Activated CD8-positive, alpha-beta memory T cell treated with anti-CD3 and anti-CD28 coated beads for 4 hours (primary cell): ENCODE measurements at places on chromosomes 5 and 9.

DNA sequence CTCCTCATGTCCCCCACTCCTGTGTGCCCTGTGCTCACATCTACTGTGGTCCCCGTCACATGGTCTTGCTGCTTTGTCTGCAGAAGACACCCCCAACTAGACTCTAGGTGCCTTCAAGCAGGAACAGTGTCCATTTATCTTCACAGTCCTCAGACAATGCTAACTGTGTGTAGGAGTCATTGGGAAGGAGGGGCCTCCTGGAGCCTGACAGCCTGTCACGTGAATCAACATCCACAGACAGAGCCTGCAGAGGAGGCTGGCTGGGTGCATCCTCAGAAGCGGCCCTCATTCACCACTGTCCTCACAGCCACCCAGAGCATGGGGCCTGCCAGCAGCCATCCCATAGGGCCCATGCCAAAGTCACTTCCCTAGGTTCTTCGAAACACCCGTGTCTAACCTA is 98.7 kb downstream of the MED10 start:
- no peak for DNase-seq

DNA sequence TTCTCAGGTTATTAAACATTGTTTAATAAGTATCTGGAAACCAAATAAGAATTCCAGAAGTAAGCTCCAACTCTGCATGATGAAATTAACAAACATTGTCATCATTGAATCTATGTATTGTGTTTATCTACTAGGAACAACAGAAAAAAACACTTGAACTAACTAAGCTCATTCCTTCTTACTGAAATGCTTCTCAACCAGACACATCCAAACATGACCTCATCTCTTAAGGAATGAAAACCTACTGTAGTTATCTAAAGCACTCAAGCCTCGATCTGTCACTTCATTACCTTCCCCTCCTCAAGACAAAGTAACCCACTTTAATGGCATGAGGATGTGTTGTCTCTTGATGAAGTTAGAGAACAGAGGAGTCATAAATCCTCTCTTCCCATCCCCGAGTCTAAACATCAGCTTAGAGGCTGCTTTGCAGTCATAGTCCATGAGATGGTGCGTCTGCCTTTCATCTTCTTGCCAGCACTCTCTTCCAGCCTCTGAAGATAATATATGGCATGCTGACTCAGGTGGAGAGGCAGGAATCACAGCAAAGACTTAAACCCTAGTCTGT is 86.5 kb downstream of the CEMIP2 start:
- DNase-seq, result no peak

- no peak for DNase-seq
These were observed 7.0 kb downstream of the TRMT10B start for GRCh38 chr9:37760416-37761161.

GRCh38 chr9:13002740-13003139 is 227.9 kb downstream of the LURAP1L start:
- no peak for DNase-seq

DNA sequence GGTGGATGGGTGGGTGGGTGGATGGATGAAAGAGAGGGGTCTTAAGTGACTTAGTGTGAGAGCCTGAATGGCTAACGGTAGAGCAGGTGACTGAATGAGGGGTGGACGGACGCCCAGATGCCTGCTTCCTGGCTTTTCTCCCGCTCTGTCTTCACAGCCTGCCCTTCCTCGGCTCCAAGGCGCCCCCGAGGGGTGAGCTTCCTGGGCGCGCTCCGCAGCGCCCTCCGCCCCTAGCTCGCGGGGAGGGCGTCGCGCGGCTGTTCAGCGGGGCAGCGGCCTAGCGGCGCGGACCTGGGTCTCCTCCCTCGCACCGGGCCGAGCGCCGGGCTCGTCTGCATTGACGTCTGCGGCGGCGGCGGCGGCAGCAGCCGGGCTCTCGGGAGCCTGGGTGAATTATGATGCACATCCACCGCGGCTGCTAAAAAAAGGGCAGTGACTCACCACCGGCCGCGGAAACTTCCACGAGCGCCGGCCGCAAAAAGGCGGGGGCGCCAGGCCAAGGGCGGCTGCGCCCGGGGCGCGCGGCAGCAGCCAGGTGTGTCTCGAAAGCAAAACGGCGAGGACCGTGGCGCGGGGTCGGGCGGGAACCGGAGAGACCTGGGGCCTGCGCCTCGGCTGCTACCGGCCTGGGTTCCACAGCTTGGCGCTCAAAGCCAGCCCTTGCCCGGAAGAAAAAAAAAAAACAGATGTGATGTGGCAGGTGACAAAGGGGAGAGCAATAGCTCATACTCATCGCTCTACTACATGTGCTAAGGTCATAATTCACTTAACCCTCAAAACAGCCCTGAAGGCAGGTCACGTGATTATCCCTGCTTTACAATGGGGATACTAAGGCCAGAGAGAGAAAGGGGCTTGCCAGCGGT is 143.0 kb upstream of the ADRA1B start:
- DNase-seq, result peak; percentile 61

GRCh38 chr9:105216440-105217178 is 27.8 kb upstream of the SLC44A1 start:
- no peak for DNase-seq

GRCh38 chr9:88451160-88451559 is 62.9 kb downstream of the SPIN1 start:
- no peak for DNase-seq

DNA sequence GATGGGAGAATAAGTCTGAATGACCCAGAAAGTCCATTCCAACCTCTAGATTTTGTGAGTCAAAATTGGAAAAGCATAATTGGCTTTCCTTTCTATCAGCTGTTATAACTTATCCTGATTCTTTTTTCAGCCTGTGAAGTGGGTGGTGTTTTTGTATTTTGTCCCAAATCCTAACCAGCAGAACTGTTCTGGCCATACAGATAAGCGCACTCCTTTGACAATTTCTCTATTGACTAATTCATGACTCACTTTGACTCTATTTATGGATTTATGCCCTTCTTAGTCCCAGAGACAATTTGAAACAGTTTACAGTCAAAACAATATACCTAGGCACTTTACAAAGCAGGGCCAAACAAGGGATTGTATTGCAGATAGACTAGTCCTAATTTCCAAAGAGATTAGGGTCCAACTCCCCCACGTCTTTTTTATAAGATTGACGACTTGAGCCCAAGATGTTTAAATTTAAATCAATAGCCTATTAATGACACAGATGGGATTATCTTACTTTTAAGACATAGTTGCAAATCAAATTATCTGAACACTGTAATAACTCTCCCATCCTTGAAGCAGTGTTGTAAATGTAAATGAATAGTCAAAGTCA is 301.7 kb upstream of the SEMA6A start:
- no peak for DNase-seq
